Upper lobe of left lung (tissue), 6 donors: ENCODE measurements at places on chromosomes 16 and 17. TPM values are rescaled to one million over a fixed set of nuclear protein-coding genes. Genes with fewer than 3 reads are reported as not detected.
A peak's percentile ranks its signal among the peaks of the same experiment; 100 is the strongest.

C16orf92 gene
- total RNA-seq: not detected

SYNGR3 gene
- 0.34 TPM for total RNA-seq

RHBDF1 gene
- total RNA-seq: 42.1 TPM

TBC1D3C gene
- 0.29 TPM for total RNA-seq

PRSS8 gene
- 71.5 TPM for total RNA-seq

EVPLL gene
- 2.9 TPM for total RNA-seq

GSPT1 gene
- 102 TPM for total RNA-seq

ABCC11 gene
- total RNA-seq: 0.26 TPM

CCL1 gene
- total RNA-seq: not detected

ZNF629 gene
- total RNA-seq: 17.0 TPM

CSHL1 gene
- total RNA-seq: not detected

KRTAP2-4 gene
- not detected for total RNA-seq

MSLN gene
- 47.8 TPM for total RNA-seq

SEPTIN12 gene
- total RNA-seq: not detected

DNA sequence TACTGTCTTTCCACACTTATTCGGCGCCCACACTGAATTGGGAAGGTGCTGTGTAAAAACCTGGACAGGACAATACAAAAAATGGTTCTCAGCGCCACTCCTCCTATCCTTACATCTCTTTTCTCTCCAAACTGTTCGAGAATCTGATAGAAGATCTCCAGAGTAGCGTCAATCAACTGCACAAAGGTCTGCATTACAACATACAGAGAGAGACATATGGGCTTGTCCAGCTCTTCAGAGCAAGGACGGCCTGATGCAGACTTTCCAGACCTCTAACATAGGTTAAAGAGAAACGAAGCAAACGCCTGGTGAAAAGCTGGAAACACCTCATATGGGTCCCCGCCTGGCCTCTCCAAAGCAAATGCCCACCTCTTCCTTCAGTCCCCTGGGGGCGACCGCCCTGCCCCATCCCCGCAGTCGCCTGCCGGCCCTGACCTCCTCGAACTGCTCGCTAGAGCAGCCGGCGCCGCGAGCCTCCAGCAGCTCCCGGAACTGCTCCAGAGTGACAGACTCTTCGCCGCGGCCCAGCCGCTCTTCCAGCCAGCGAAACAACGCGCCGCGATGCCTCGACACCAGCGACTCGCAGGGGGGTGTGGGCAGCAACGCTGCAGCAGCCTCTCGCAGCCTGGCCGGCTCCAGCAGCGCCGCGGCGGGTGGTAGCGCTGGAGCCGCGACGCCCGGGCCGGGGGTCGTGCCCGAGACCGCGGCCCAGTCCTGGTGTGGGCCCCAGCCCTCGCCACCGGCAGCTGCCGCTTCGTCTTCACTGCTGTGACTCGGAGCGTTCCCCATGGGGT, 526 bp downstream of the ZZEF1 start:
- H3K27ac ChIP-seq: peak overlapping the region; percentile 98
- H3K4me3 ChIP-seq: peak overlapping the region; percentile 100
- peak; percentile 89 for DNase-seq
- H3K36me3 ChIP-seq: no peaks in the 10 kb centered on the region
- peaks cover 48% of the 10 kb centered on the region for H3K4me1 ChIP-seq

GRCh38 chr17:38428112-38428642, at the start of gene ARHGAP23:
TSS of gene ARHGAP23 (plus strand) at chr17:38428464. CDS start at chr17:38428486, 22 bp downstream.
- H3K4me1 ChIP-seq: peaks cover 33% of the 10 kb centered on the region
- peak within 1 kb of the TSS; percentile 90 for H3K4me3 ChIP-seq
- H3K27ac ChIP-seq: peak within 1 kb of the TSS; percentile 88
- no peaks in the 10 kb centered on the region for H3K36me3 ChIP-seq
- no peaks in the 10 kb centered on the region for H3K27me3 ChIP-seq
- DNase-seq: peak; percentile 91

DNA sequence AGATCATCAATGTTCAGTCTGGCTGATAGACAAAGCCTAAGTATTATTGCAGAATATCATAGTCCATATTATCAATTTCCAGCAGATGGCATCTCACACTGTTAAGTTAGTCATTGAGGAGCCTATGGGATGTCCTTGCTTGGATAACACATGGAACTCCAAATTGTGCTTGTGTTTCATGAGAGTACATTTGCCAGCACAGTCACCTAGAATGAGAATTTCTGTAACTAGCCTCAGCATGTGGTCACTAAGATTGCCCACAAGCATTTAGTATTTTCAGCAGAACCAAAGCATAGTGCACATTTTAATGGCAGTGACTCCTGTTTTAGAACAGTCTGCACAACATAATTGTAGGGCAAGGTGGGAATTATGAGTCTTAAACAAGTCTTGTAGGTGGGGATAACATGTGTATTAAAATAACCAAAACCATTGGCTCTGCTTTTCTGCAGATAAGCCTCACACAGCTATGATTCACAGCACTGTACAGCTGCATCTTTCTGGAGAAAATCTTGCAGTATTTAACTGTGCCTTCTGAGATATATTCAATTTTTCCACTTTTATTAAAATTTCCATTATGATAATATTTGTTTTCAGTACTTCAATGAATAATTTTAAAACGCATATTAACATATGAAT, 882.8 kb upstream of the SOX9 start:
- no peak for DNase-seq
- no peaks in the 10 kb centered on the region for H3K27me3 ChIP-seq
- no peak overlapping the region for H3K4me3 ChIP-seq

- peaks cover 37% of the 10 kb centered on the region for H3K4me1 ChIP-seq
- H3K4me3 ChIP-seq: no peak overlapping the region
- H3K27ac ChIP-seq: peak overlapping the region; percentile 69
- DNase-seq: no peak
- peaks cover 19% of the 10 kb centered on the region for H3K36me3 ChIP-seq
Measured at GRCh38 chr16:58114827-58115825, 14.1 kb downstream of the CFAP20 start.

DNA sequence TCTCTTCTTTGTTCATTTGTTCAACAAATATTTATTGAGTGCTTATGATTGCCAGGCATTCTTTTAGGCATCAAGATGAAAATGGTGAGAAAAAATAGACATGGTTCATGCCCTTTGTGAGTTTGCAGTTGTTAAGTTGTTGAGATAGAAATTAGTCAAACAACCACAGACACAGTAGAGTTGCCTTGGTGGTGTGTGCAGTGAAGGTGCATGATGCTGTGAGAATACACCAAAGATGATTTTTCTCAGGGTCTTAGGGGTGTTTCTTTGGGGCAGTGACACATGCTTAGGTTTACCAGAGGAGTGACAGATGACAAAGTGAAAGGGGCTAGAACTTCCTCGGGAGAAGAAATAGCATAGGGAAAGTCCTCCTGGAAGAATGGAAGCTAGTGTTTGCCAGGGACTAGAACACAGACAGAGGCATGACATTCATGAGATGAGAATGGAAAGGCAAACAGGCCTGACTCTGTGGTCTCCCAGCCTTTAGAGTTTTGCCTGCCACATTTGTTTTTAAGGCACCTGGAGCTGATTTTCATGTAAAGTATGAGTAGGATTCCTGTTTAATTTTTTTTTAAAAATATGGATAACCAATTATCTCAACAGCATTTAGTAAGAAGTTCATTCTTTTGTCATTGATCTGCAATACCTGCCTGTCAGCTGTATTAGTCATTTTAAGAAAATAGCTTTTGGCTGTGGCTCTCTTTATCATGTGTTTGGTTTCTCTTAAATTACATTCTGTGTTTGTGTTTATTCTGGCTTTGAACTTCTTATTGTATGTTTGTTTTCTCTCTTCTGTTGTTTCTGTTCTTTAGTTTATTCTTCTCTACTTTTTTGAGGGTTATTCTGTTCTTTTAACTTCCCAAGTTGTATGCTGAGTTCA, 36.6 kb downstream of the CYLD start:
- no peak overlapping the region for H3K4me3 ChIP-seq
- no peak overlapping the region for H3K27ac ChIP-seq
- H3K27me3 ChIP-seq: no peaks in the 10 kb centered on the region
- H3K4me1 ChIP-seq: no peaks in the 10 kb centered on the region
- no peak for DNase-seq

GRCh38 chr17:40322358-40323315, 13.7 kb downstream of the RARA start:
- peak overlapping the region; percentile 96 for H3K27ac ChIP-seq
- no peaks in the 10 kb centered on the region for H3K27me3 ChIP-seq
- peak overlapping the region; percentile 29 for H3K4me3 ChIP-seq

GRCh38 chr17:57808882-57809281, 41.0 kb downstream of the MRPS23 start:
- no peaks in the 10 kb centered on the region for H3K27me3 ChIP-seq
- peaks cover 8% of the 10 kb centered on the region for H3K4me1 ChIP-seq
- no peaks in the 10 kb centered on the region for H3K36me3 ChIP-seq
- no peak for DNase-seq

DNA sequence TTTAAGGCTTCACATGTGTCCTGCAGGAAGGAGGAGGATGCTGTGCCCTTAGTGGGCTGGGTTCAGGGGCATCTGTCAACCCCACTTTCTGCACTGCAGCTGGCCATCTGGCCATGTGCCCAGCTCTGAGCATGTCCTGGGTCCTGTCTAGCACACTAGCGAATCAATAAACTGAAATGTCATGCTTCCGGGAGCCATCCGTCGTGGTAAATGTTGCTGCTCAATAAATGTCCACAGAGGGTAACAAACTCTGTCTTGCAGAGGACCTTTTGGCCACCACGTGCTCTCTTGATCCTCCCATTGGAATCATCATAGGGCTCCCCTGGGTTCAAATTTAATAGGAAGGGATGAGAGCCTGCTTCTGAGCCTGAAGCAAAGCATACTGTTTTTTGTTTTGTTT, 168.6 kb upstream of the PIRT start:
- H3K4me3 ChIP-seq: no peak overlapping the region
- no peaks in the 10 kb centered on the region for H3K27me3 ChIP-seq
- no peaks in the 10 kb centered on the region for H3K4me1 ChIP-seq
- no peak overlapping the region for H3K27ac ChIP-seq
- DNase-seq: no peak
- H3K36me3 ChIP-seq: no peaks in the 10 kb centered on the region

DNA sequence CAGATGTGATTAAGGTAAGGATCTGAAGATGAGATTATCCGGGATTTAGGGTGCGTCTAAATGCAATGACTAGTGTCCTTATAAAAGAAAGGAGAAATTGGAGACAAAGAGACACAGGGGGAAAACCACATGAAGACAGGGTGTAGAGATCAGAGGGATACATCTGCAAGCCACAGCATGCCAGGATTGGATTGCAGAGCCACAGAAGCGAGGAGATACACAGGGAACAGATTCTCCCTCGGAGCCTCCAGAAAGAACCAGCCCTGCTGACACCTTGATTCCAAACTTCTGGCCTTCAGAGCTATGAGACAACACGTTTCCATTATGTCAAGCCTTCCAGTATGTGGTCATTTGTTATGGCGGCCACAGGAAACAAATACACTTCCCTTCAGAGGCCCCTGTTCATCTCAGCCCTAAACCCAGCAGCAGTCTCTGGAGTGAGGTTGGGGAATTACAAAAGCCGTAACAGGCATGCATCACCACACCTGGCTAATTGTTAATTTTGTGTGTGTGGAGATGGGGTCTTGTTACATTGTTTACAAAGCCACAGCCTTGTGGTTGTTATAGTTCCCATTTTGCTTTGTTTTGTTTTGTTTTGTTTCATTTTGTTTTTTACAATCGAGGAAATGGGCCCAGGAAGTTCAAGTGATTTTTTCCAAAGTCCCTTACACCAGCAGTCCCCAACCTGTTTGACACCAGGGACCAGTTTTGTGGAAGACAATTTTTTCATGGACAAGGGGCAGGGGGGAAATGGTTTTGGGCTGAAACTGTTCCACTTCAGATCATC, 51.6 kb upstream of the LYRM9 start:
- H3K4me1 ChIP-seq: no peaks in the 10 kb centered on the region
- H3K27me3 ChIP-seq: no peaks in the 10 kb centered on the region
- no peak for DNase-seq
- no peak overlapping the region for H3K27ac ChIP-seq
- H3K4me3 ChIP-seq: no peak overlapping the region

DNA sequence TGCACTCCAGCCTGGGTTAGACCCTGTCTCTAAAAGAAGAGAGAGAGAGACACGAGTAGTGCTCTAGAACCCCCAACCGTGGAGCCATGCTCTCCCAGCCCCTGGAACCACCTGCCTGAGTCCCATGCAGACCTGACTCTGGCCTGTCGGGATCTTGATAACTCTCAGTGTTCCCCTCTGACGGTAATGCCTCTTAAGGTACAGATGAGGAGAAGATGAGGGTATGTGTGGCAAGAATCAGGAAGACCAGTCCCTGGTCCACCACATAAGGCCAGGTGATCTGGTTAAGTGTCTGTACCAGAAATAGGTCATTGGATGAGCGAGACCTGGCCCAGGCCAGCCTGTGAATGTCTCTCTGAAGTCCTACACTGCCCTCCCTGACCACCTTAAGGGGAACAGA, 18.4 kb downstream of the OSBPL7 start:
- no peak for DNase-seq
- no peak overlapping the region for H3K27ac ChIP-seq
- H3K36me3 ChIP-seq: peaks cover 20% of the 10 kb centered on the region

- no peaks in the 10 kb centered on the region for H3K4me1 ChIP-seq
- DNase-seq: no peak
- no peaks in the 10 kb centered on the region for H3K36me3 ChIP-seq
Measured at GRCh38 chr17:15134363-15134762, 130.8 kb downstream of the PMP22 start.

DNA sequence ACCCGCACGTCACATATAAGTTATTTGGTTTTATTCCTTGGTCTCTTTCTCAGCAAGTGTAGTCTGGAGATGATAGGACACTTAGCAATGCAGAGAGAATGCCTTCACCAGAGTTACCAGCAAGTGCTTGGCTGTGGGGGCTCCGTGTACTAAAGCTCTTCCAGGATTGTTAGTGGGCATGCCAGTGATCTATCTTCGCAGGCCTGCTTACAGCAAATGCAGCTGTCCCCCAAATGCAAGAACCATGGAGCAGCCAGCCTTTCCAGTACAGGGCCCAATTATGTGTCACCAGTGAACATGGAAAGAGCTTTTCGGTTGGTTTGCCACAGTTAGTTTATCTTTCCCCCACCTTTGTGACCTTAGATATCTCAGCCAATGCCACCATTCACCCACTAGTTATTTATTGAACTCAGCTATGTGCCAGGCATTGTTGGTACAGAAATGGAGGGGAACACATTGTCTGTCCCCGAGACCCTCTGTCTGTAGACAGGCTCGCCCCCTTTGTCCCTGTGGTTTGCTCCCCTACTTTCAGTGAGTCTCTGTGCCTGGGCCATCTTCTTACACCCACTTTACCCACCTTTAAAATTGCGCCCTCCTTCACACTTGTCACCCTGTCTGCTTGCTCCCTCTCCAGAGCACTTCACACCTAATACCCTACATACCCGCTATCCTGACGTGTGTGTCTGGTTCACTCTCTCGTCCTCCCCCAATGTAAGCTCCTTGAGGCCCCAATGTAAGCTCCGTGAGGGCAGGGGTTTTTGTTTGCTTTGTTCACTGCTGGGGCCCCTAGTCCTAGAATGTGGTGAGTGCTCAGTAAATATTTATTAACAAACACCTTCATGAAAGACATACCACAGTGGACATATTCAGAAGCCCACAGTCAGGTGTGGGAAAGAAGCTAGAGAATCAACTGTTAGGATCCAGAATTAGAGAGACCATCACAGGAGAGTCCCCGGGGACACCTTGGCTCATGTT, 13.3 kb downstream of the USP10 start:
- H3K27ac ChIP-seq: no peak overlapping the region
- DNase-seq: no peak
- peaks cover 24% of the 10 kb centered on the region for H3K4me1 ChIP-seq

- H3K27ac ChIP-seq: peak overlapping the region; percentile 60
- peak; percentile 94 for DNase-seq
- peaks cover 40% of the 10 kb centered on the region for H3K27me3 ChIP-seq
- H3K4me3 ChIP-seq: peak overlapping the region; percentile 63
- H3K4me1 ChIP-seq: peaks cover 60% of the 10 kb centered on the region
Measured at GRCh38 chr17:79843816-79844800, 4.9 kb upstream of the CBX4 start.
